ENCODE measurements at places on chromosomes 6 and 20. TPM values are rescaled to one million over a fixed set of nuclear protein-coding genes. Genes with fewer than 3 reads are reported as not detected.

The TRERF1 gene
- total RNA-seq: 2.8 TPM

The NHLRC1 gene
- 0.82 TPM for total RNA-seq

The MDFI gene
- 2.1 TPM for total RNA-seq

The ASIP gene
- not detected for total RNA-seq

The PDYN gene
- not detected for total RNA-seq

All from NCI-H460 (cell line).